ENCODE measurements at places on chromosomes 1 and 21. TPM values are rescaled to one million over a fixed set of nuclear protein-coding genes. Genes with fewer than 3 reads are reported as not detected.

Gene GBP2
- polyA plus RNA-seq, result 1.3 TPM

Gene ETV3
- 13.9 TPM for polyA plus RNA-seq

Gene TESK2
- 2.1 TPM for polyA plus RNA-seq

Gene KRTAP19-5
- not detected for polyA plus RNA-seq

Gene CLCA4
- 0.18 TPM for polyA plus RNA-seq

Gene JTB
- polyA plus RNA-seq, result 72.1 TPM

Gene CFAP74
- 0.19 TPM for polyA plus RNA-seq

Gene GPR37L1
- polyA plus RNA-seq, result 0.04 TPM

Gene FAM151A
- polyA plus RNA-seq, result 0.85 TPM

Gene SLC30A10
- polyA plus RNA-seq, result 0.10 TPM

Gene PRAMEF33
- not detected for polyA plus RNA-seq

Gene HORMAD1
- polyA plus RNA-seq, result not detected

Gene AADACL4
- 0.13 TPM for polyA plus RNA-seq

Gene SERPINC1
- polyA plus RNA-seq, result 0.12 TPM

Gene MANEAL
- polyA plus RNA-seq, result 2.9 TPM

Gene SNX7
- polyA plus RNA-seq, result 21.9 TPM

Gene OR2M3
- 0.03 TPM for polyA plus RNA-seq

Gene CFHR5
- polyA plus RNA-seq, result not detected

Gene CHRNB2
- 0.26 TPM for polyA plus RNA-seq

Gene RSPH1
- polyA plus RNA-seq, result 0.28 TPM

Gene NIPAL3
- polyA plus RNA-seq, result 4.5 TPM

Gene KRTAP12-2
- not detected for polyA plus RNA-seq

Gene RCOR3
- polyA plus RNA-seq, result 56.7 TPM

Gene HSPA13
- 21.5 TPM for polyA plus RNA-seq

Gene SYPL2
- 289 TPM for polyA plus RNA-seq

Gene VWA5B1
- 0.15 TPM for polyA plus RNA-seq

Gene SLAMF6
- polyA plus RNA-seq, result 0.31 TPM

Data from hindlimb muscle (tissue), 1 donor.